Cardiac muscle cell (in vitro differentiated cells and primary cell): ENCODE measurements at places on chromosomes 7 and 10. TPM values are rescaled to one million over a fixed set of nuclear protein-coding genes. Genes with fewer than 3 reads are reported as not detected.
A peak's percentile ranks its signal among the peaks of the same experiment; 100 is the strongest.

The MNX1 gene
- 0.56 and 0.77 TPM in 2 replicates for total RNA-seq

The SSC4D gene
- total RNA-seq = 17.3 and 33.5 TPM in 2 replicates

The DNAJB9 gene
- total RNA-seq = 183 and 204 TPM in 2 replicates

DNA sequence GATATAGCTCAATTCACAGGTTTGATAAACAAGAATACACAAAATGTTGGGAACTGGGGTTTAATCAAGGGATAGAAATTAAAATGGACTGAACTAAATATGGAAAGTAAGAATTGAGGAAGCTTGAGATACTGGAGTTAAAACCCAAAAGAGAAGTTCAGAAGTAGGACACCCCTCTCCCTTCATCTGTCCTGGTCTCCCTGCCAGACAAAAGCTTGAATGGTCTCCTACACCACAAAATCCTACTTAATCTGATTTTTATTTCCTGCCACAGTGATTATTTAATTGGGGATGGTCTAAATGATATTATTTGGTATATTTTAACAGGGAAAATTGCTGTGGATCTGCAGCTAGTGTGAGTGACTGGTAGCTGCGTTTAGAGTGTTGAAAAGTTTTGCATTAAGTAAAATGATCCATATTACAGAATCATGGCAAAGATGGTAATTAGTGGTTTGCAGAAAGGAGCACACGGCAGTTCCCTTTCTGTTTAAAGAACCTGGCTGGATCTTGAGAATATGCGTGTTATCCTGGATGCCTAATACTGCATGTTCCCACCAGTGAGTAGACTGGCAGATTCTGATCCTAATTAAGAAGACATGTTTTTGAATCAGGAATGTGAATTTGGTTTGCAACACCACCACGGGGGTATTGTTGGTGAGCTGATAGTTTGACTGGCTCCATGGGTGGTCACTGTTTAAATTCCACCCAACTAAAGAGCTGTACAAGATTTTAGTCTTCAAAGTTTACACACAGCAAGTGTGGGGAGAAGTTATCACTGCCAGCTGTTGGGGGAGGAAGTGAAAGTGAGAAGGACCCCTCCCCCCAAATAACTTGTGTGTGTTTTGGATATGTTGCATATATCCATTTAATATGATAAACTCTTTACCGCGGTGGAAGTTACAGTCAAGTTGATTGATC lies 5.5 kb downstream of the RBM20 start:
- DNase-seq = no peak
- H3K4me1 ChIP-seq = peaks cover 53% of the 10 kb centered on the region
- no peaks in the 10 kb centered on the region for H3K27me3 ChIP-seq
- H3K27ac ChIP-seq = no peak overlapping the region

DNA sequence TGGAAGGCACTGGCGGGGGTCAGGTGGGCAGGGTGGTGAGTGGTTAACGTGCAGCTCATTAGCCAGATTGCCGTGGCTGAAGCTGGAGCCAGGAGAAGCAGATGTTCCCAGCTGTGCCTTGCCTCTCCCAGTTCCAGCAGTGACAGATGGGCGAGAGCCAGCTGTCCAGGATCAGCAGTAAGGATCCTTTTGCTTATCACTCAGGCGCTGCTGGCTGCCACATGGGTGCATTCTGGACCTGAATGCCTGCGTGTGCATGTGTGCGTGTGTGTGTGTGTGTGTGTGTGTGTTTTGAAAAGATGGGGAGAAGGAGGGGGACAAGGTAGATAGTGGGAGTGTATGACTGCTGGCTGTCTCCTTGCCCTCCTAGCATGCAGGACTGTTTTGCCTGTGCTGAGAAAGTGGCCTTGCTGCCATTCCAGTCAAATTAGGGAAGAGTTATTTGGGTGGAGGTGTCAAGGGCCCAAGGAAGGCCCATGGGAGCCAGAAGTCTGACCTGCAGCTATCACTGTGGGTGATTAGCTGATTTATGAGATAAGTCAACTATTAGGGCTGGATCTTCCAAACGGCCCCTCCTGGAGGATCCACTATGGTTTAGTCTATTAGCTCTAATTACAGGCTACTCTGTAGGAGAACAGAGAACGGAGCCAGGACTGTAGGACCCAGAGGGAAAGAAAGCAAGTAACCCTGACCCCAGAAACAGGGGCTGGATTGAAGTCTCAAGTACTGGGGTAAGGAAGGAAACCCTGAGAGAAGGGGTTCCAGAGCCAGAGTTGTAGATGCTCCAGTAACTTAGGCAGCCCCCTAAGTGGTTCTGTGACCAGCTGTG lies 3.3 kb downstream of the EPHA1 start:
- H3K36me3 ChIP-seq = no peaks in the 10 kb centered on the region
- peak; percentile 41 for DNase-seq
- peaks cover 8% of the 10 kb centered on the region for H3K4me1 ChIP-seq
- no peak overlapping the region for H3K27ac ChIP-seq
- H3K27me3 ChIP-seq = peaks cover 13% of the 10 kb centered on the region

DNA sequence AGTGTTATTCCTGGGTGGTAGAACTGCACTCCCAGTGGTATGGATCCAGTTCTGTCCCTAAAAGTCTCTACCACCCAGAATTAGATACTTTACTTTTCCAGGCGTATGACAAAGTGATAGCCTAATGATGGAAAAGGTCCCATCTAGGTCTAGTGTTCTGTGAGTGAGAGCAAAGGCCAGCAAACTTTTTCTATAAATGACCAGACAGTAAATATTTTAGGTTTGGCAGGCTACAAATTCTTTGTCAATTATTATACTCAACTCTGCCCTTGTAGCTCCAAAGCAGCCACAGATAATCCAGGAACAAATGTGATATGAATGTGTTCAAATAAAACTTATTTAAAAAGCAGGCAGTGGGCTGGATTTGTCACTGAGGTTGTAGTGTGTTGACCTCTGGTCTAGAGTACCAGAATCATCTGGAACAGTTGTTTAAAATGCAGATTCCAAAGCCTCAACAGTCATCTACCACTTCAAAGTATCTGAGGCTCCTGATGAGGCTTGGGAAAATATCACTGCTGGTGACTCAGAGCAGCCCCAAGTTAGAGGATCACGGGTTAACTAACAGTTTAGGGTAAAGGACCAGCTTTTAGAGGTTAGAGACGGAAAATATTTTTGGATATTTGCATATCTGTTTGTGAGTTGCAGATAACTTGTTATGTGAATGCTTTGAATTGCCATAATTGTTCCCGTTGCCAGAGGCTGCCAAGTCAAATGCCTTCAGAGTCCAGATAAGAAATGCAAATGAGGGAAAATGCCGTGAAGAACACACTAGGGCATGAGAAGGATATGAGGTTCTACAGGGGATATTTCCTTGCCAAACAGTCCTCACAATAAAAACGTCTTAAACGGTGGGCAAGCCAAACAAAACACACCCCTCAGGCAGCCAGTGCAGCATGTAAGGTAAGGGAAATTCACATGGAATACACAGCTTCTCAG lies 19.4 kb downstream of the NRAP start:
- no peaks in the 10 kb centered on the region for H3K27me3 ChIP-seq
- H3K4me3 ChIP-seq = no peak overlapping the region

GRCh38 chr7:113292105-113292504 lies 173.8 kb upstream of the SMIM30 start:
- H3K27me3 ChIP-seq = no peaks in the 10 kb centered on the region
- H3K36me3 ChIP-seq = no peaks in the 10 kb centered on the region
- no peaks in the 10 kb centered on the region for H3K4me1 ChIP-seq
- no peak overlapping the region for H3K4me3 ChIP-seq
- no peak overlapping the region for H3K27ac ChIP-seq

DNA sequence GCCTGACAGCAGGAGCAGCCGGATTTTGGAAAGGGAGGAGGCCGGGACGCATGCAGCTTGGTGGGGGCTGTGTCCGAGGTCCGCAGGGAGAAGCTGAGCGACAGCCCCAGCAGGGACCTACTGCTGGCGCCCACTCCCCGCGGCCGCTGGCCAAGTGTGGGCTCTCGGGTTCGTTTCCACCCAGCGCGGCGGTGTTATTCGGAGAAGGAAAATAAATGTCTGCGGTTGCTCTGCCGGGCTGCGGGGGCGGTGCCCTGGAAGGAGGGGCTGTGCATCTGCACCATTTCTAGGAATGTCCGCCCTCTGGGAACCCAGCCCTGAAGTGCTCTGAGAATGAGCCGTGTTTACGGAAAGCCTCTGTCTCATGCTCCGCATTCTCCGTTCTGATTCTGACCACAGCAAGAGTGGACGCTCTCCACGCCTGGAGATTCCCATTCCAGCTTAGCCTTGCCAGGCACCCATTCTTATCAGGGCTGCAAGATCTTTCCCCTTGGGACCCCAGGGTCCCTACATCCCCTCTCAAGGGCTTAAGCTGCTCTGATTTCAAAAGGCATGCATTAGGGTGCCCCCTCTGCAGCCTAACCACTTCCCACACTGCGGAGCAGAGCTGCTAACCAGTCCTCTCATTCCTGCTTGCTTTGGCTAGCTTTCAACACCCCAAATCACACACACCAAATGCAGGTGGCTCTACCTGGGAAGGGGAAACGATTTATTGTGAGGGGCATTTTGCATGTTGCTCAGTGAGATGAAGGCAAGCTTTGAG lies 256.6 kb upstream of the GLI3 start:
- peak; percentile 74 for DNase-seq
- no peak overlapping the region for H3K27ac ChIP-seq
- H3K4me1 ChIP-seq = peaks cover 5% of the 10 kb centered on the region
- H3K4me3 ChIP-seq = peak overlapping the region; percentile 33
- no peaks in the 10 kb centered on the region for H3K36me3 ChIP-seq
- peaks cover 13% of the 10 kb centered on the region for H3K27me3 ChIP-seq
